ENCODE measurements at places on chromosomes 11 and 22. TPM values are rescaled to one million over a fixed set of nuclear protein-coding genes. Genes with fewer than 3 reads are reported as not detected.

- no peak overlapping the region for H3K27ac ChIP-seq
- no peaks in the 10 kb centered on the region for H3K27me3 ChIP-seq
- H3K4me3 ChIP-seq: no peak overlapping the region
- H3K36me3 ChIP-seq: no peaks in the 10 kb centered on the region
Measured at GRCh38 chr11:88360141-88360540, 22.6 kb upstream of the CTSC start.

GRCh38 chr11:83908298-83908856 lies 622.2 kb upstream of the CCDC90B start:
- H3K27ac ChIP-seq: no peak overlapping the region
- DNase-seq: no peak
- no peaks in the 10 kb centered on the region for H3K4me1 ChIP-seq
- no peak overlapping the region for H3K4me3 ChIP-seq
- H3K27me3 ChIP-seq: no peaks in the 10 kb centered on the region
- no peaks in the 10 kb centered on the region for H3K36me3 ChIP-seq

DNA sequence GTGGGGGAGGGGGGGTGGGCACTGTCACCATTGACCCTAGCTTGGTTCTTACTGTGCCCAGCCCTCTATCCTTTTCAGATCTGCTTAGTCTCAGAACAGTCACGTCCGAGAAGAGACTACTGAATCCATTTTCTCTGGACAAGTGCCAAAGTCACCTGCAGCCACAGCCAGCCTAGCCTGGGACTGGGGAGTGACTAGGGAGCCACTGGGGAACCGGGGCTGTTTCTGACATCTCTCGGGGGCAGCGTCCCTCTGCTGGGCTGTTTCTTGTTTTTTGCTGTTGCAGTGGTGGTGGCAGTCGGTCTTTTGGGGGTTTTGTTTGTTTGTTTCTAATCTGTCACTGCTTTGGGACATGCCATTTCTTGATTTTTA lies 8.7 kb downstream of the SLC37A2 start:
- no peak for DNase-seq
- peak overlapping the region; percentile 20 for H3K27ac ChIP-seq
- peaks cover 41% of the 10 kb centered on the region for H3K27me3 ChIP-seq
- H3K4me3 ChIP-seq: no peak overlapping the region
- peaks cover 4% of the 10 kb centered on the region for H3K4me1 ChIP-seq
- no peaks in the 10 kb centered on the region for H3K36me3 ChIP-seq

DNA sequence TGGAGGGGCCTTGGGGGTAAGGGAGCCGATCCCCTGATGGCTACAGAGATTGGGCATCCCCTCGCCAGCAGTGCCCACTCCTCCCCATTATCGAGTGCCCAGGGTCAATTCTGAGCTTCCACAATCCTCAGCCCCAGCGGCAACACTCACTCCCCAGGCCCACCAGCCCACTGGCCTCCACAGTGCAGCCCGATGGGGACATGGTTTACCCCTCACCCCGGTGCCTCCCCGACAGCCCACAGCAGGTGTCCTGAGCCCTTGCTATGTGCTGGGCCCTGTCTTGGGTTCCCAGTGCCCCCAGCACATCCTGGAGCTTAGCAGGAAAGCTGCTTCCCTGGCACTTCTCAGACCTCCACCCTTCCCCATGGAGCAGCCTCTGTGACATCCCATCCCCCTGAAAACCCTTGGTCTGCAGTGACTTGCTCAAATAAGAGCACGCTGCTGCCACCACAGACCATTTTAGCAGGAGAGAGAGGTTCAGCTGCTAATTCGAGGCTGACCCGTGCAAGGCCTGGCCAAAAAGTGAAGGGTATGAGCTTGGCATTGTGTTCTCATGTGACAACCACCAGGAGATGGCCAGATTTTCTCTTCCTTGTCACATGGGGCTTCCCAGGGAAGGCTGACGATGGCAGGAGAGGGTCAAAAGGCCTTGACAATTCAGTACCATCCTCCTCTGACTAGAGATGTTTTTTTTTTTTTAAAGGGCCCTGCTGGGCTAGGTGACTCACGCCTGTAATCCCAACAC lies 23.6 kb downstream of the KCNJ4 start:
- peak; percentile 65 for DNase-seq
- peak overlapping the region; percentile 74 for H3K27ac ChIP-seq
- peaks cover 11% of the 10 kb centered on the region for H3K4me1 ChIP-seq

GRCh38 chr11:1875093-1875850 lies 16.4 kb downstream of the PRR33 start:
- H3K4me3 ChIP-seq: no peak overlapping the region
- peak overlapping the region; percentile 97 for H3K27ac ChIP-seq
- H3K4me1 ChIP-seq: peaks cover 55% of the 10 kb centered on the region
- H3K36me3 ChIP-seq: no peaks in the 10 kb centered on the region

DNA sequence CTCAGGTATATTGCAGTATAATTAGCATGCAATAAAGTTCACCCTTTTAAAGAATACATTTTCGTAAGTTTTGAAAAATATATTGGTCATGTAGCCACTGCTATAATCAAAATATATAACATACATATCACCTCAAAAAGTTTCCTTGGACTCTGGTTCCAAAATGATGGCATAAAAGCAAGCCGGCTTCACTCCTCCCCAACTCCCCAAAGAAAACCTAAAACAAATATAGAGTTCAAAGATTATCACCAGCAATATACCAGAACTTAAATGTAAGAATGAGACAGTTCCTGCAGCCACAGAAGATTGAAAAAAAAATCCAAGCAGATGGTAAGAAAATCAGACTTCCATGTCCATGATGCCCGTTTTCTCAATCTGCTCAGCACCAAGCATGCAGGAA lies 104.3 kb downstream of the APIP start:
- H3K36me3 ChIP-seq: no peaks in the 10 kb centered on the region
- H3K27ac ChIP-seq: no peak overlapping the region
- DNase-seq: no peak
- no peak overlapping the region for H3K4me3 ChIP-seq
- no peaks in the 10 kb centered on the region for H3K27me3 ChIP-seq
- no peaks in the 10 kb centered on the region for H3K4me1 ChIP-seq

GRCh38 chr11:13434247-13435205 lies 28.5 kb downstream of the BTBD10 start:
- H3K27ac ChIP-seq: no peak overlapping the region
- H3K4me3 ChIP-seq: no peak overlapping the region
- H3K4me1 ChIP-seq: peaks cover 16% of the 10 kb centered on the region

DNA sequence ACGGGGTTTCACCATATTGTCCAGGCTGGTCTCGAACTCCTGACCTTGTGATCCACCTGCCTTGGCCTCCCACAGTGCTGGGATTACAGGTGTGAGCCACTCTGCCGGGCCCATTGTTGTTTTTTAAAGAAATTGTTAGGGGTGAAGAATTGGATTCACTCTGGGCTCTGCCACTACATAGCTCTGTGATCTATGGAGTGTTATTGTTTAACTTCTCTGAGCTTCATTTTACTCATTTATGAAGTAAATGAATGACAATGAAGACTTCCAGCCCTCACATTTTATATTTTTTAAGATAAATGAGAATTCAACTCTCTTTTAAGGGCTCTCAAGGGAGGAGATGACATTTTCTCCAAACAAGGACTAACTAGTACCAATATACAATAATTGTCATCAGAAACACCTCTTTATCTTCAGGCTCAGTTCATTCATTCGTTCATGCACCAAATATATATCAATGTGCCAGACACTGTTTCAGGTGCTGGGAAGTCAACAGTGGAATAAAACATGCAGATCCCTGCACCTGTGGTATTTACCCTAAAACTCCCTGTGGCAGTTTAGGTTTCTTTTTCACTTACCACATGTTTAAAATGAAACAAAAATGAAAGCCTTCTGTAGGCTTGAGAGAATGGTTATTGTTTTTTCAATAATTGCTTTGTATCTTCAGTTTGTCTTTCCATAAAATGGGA lies 23.5 kb upstream of the GRAMD1B start:
- peaks cover 43% of the 10 kb centered on the region for H3K4me1 ChIP-seq
- no peak overlapping the region for H3K4me3 ChIP-seq
- DNase-seq: no peak
- H3K36me3 ChIP-seq: no peaks in the 10 kb centered on the region
- H3K27me3 ChIP-seq: no peaks in the 10 kb centered on the region

DNA sequence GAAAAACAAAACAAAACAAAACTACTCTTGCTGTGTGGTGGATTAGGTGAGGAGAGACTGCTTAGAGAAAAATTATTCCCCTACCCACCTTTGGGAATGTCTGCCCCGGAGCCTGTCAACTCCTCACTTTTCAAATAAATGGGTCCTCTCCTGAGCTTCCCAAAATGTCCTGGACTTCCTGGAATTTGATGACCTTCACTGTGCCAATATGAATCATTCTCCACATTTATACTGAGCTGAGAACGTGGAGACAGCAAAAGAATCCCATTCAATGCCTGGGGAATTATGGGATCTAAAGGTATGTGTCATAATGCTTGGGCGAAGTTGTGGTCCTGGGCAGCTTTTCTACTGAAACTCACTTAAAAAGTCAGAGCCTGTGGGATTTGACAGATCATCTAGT lies 136.8 kb downstream of the KIF18A start:
- H3K4me3 ChIP-seq: no peak overlapping the region
- no peak for DNase-seq
- H3K4me1 ChIP-seq: no peaks in the 10 kb centered on the region
- no peak overlapping the region for H3K27ac ChIP-seq

- no peaks in the 10 kb centered on the region for H3K27me3 ChIP-seq
- H3K4me1 ChIP-seq: peaks cover 24% of the 10 kb centered on the region
- H3K36me3 ChIP-seq: no peaks in the 10 kb centered on the region
- no peak overlapping the region for H3K4me3 ChIP-seq
Measured at GRCh38 chr22:45312415-45312814, 2.7 kb downstream of the FAM118A start.

DNA sequence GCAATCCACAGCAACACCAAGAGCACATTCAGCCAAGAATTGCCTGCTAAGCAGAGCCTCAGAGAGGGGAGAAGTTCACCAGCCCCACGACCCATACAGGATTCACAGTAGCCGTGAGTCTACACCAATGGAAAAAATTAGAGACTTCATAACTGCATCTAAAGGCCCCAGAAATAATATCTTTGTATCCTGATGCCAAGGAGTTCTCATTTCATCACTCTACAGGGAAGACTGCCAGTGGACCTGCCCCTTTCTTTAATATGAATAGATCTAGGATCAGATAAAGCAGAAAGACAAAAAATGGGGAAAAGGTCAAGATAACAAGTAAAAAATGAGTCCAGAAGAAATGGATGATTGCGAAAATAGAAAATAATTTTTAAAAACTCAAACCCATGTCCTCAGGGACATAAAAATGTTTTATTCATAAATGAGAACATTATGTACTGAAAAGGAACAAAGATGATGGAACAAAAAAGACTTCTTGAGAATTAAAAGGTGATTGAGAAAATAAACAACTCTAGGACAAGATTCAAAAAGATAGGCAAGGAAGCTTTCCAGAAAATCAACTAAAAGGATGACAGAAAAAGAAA lies 9.5 kb downstream of the APOL3 start:
- H3K27ac ChIP-seq: peak overlapping the region; percentile 59
- peaks cover 13% of the 10 kb centered on the region for H3K4me1 ChIP-seq
- DNase-seq: no peak
- H3K4me3 ChIP-seq: no peak overlapping the region
- H3K27me3 ChIP-seq: no peaks in the 10 kb centered on the region
- no peaks in the 10 kb centered on the region for H3K36me3 ChIP-seq

DNA sequence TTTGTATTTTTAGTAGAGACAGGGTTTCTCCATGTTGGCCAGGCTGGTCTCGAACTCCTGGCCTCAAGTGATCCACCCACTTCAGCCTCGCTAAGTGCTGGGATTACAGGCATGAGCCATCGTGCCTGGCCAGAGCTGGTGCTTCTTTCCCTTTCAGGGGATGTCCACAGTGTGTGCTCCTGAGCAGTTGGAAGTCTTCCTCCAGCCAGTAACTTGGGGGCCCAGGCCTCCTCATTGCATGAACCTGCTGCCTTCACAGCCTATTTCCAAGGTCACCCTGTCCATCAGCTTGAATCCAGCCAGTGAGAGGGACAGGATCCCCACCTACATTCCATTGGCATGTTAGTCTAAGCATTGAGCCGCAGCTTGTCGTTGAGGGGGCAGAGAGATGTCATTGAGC lies 12.5 kb downstream of the RTL6 start:
- no peak overlapping the region for H3K27ac ChIP-seq
- DNase-seq: no peak
- H3K36me3 ChIP-seq: no peaks in the 10 kb centered on the region
- H3K27me3 ChIP-seq: no peaks in the 10 kb centered on the region

GRCh38 chr11:13923716-13924650 lies 38.5 kb upstream of the SPON1 start:
- no peaks in the 10 kb centered on the region for H3K27me3 ChIP-seq
- no peaks in the 10 kb centered on the region for H3K4me1 ChIP-seq
- no peaks in the 10 kb centered on the region for H3K36me3 ChIP-seq
- DNase-seq: no peak

DNA sequence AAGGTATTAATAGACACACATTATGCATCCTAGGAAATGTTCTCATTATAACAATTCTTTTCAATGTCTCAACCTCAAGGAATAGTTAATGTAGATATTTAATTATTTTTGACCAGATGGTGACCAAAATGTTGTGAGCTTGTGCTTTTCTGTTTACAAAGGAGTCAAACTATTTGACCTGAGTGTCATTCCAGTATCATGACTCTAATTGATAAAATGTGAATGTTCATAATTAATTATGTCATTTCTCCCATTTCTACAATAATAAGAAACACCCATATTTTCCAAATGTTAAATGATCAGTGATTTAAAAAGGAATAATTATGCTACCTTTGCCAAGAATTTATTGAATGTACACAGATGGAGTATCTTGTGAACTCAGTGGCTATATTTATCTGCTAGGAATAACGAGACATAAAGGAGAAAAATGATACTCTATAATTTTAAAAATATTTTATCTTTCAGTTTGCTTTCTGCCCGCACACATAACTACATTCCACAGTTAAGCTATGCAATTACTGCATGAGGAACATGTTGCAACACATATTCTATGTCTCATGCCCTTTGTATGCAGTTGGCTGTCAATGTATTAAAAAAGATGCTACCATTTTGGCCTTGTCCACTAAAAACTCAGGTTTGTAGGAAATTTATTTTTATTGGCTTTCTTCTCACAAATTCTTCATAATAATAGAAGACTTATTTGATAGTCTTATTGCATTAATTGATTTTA lies 376.7 kb upstream of the CCDC179 start:
- H3K4me3 ChIP-seq: no peak overlapping the region
- no peaks in the 10 kb centered on the region for H3K36me3 ChIP-seq
- H3K27me3 ChIP-seq: no peaks in the 10 kb centered on the region
- DNase-seq: no peak

- DNase-seq: peak; percentile 83
- H3K4me3 ChIP-seq: no peak overlapping the region
- peak overlapping the region; percentile 35 for H3K27ac ChIP-seq
Measured at GRCh38 chr22:37176464-37177061, 11.5 kb downstream of the C1QTNF6 start.

- H3K4me1 ChIP-seq: peaks cover 31% of the 10 kb centered on the region
- H3K4me3 ChIP-seq: no peak overlapping the region
- DNase-seq: no peak
- no peaks in the 10 kb centered on the region for H3K36me3 ChIP-seq
Measured at GRCh38 chr11:108117746-108118371, 3.5 kb upstream of the ACAT1 start.

MB gene
- total RNA-seq: 16,599 TPM

ZP1 gene
- total RNA-seq: 0.33 TPM

NOX4 gene
- 1.5 TPM for total RNA-seq

CCDC73 gene
- total RNA-seq: not detected

Data from heart right ventricle (tissue), 16 donors.